ENCODE measurements at places on chromosomes 13 and 19.

DNA sequence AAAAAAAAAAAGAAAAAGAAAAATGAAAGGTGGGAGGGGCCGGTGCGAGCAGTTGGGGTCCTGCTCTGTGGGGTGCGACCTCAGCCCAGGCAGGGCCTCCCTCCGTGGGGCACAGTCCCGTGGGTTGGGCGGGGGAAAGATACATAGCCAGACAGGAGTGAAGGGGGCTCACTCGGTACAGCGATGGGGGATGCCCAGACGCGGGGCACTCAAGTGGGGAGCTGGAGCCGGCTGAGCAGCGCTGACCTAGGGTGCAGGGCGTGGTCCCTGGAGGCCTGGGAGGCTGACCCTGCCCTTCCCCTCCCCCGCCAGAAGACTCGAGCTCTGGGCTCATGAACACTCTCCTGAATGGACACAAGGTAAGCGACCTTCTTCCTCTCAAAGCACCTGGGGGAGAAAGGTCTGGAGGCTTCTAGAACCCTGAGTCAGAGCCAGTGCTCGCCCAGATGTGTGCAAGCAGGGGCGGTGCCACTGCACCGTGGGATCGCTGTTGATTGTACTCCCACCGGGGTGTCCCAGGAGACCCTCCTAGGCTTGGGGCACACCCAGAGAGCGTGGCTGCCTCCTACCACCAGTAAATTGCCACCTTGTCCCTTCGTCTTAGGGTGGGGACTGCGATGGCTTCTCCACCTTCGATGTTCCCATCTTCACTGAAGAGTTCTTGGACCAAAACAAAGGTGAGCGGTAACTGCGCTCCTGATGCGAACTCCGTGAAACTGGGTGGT is 3.4 kb downstream of the HMG20B start:
- DNase-seq, result no peak

- no peak for DNase-seq
Measured at GRCh38 chr19:19115954-19116353, 22.3 kb downstream of the TMEM161A start.

DNA sequence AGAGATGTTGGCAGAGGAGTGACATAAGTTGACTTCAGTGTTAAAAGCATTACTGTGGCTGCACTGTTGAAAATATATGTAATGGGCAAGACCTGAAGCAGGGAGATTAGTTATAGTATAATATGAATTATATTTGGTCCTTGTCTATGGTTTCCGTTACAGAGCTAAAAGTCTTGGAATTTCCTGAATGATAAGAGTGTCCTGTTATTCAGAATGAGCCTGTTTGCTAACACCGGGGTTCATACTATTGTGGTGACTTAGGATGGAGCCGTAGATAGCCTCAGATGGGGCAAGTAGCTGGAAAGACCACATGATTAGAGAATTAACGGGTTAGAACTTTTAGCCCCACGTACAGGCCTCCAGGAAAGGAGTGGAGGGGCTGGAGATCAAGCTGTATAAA is 5.7 kb downstream of the USPL1 start:
- no peak for DNase-seq

GRCh38 chr13:73079359-73079758 is 20.6 kb downstream of the KLF5 start:
- no peak for DNase-seq

DNA sequence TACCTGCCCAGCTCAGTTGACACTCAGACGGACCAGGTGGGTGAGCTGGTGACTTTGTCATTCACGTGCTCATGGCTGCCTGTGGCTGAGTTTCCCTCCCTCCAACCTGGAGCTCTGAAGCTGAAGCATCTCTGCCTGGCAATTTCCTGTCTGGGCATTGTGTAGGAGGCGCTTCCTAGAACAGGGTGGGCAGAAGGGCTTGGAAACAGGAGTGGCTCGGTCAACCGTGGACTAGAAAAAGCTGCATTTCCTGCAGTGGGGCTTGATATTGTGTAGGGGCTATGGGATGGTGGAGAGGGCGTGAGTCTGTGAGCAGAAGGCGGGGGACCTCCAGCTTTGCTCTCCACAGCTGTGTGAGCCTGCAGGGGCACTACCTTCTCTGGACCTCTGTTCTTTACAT is 278.3 kb downstream of the TEX29 start:
- DNase-seq, result no peak

- DNase-seq, result no peak
Measured at GRCh38 chr19:14649020-14649419, 25.6 kb downstream of the ADGRE3 start.

- no peak for DNase-seq
Measured at GRCh38 chr19:1093811-1094553, 1.2 kb downstream of the POLR2E start.

- no peak for DNase-seq
Measured at GRCh38 chr19:43519436-43520088, 7.4 kb downstream of the ETHE1 start.

DNA sequence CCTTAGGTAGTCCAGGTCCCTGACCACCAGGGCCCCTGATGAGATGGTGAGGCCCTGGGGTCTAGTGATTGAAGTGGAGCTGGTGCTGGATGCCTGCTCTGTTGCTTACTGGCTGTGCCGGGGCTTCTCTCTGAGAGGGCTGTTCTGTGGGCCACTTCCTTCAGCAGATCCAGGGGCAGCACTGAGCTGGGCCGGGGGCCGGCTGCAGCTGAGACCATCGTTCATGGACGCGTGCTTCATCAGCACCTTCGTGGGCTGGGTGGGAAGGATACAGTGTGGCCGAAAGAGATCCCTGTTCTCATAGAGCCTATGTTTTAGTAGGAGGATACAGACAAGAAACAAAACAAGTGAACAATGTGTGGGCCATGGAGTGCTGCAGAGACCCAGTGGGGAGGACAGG is 33.2 kb upstream of the TEX29 start:
- no peak for DNase-seq

DNA sequence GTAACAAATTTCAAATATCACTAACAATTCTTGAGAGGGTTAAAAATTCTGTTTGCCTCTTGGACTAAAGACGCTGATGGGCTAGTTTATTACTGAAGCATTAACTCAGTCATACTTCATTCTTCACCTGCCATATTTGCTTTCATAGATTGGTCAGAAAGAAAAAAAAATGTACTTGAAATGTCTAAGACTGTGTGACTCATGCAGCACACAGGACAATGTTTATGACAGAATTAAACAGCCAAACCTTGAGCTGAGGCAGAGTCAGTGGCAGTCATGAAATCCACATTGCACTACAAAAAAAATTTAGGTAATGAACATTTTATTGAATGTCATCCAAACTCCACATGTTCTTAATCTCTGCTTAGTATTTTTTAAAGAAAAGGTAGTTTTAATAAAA is 135.6 kb downstream of the PRR20E start:
- DNase-seq, result no peak

- no peak for DNase-seq
Measured at GRCh38 chr19:34109596-34109995, 62.7 kb upstream of the LSM14A start.

DNA sequence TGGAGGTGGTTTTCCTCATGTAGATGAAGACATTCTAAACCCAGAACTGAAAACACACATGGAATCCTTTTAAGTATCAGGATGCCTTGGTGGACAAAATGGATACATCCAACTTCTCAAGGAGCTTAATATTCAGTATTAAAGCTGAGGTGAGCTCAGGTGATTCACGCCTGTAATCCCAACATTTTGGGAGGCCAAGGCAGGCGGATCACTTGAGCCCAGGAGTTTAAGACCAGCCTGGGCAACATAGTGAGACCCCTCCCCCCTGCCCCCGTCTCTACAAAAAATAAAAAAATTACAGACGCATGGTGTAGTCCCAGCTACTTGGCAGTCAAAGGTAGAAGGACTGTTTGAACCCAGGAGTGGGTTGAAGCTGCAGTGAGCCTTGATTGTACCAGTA is 28.8 kb downstream of the DPRX start:
- DNase-seq, result no peak

DNA sequence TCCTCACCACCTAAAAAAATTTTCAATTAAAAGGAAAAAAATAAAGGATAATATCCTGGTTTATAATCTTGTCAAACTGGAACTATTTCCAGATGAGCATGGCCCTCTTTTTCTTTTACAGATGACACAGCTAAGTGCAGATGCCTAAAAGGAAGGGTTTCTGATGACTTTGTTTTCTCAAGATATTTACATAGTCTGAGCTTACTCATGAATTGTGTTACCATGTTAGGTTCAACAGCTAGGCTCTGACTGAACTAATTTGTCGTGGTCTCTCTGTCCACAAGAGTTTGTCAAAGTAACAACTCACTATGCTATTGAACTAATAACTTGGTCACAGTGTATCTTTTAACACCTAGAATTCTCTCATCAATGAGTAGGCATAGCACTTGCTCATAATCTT is 780.8 kb downstream of the GPC5 start:
- no peak for DNase-seq

- DNase-seq, result no peak
Measured at GRCh38 chr19:20279516-20279915, 112.5 kb downstream of the ZNF486 start.

DNA sequence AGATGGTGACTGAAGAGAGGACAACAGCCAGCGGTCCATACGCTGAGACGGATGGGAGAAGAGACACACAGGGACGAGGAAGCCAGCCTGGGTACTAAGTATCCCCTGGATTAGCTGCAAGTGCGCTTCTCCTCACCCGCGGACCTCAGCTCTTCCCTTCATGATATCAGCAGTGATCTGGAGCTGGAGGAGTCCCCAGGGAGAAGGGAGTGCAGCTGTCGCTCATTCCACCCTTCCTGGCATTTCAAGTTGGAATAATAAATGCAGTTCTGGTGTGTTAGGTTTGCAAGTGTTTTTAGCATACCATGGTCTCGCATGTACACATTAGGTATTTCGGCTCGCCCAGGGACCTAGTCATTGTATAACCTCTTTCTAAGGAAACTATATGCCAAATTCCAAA is 88.5 kb upstream of the C1QTNF9B start:
- DNase-seq, result no peak

GRCh38 chr19:40800339-40800996 is 1.5 kb downstream of the EGLN2 start:
- DNase-seq, result no peak

DNA sequence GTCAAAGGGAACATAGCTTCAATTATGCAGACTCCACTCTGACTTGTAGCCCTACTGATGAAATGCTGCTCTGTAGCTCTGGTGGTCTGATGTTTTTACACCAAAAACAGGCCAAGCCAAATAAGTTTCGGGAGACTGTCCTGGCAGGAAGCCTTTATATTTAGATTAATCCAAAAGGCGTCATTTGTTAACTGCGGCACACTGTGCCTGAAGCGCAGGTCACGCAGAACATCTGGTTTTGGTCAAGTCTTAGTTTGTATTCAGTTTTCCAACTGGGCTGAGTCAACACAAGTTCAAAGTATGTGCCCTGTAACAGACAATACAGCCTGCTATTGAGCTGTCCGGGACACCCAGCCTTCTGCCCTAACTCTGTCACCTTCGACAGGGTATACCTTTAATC is 154.6 kb upstream of the IPO5 start:
- no peak for DNase-seq

DNA sequence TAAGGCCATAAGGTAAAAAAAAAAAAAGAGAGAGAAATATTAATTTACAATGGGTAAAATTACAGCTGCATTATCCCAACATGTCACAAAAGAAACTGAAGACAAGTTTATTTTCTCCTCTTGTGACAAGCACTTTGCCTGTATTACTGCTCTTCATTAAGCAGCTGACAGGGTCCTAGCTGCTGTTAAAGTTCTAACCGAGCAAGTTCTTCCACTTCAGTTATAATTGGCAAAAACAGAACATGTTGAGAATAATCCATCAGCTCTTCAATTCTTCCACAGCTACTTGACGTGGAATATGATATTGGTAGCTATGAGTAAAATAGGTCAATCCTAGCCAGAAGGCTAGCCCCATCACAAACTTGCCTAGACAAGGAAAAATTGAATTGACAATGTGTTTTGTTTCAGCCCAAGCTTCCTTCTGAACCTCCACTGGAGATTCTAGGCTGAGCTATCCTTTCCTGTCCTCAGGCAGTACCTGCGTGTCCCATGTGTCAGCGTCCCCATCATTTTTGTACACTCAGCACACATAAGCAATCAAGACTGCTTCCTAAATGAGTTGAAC is 32.2 kb upstream of the DOCK9 start:
- DNase-seq, result no peak

DNA sequence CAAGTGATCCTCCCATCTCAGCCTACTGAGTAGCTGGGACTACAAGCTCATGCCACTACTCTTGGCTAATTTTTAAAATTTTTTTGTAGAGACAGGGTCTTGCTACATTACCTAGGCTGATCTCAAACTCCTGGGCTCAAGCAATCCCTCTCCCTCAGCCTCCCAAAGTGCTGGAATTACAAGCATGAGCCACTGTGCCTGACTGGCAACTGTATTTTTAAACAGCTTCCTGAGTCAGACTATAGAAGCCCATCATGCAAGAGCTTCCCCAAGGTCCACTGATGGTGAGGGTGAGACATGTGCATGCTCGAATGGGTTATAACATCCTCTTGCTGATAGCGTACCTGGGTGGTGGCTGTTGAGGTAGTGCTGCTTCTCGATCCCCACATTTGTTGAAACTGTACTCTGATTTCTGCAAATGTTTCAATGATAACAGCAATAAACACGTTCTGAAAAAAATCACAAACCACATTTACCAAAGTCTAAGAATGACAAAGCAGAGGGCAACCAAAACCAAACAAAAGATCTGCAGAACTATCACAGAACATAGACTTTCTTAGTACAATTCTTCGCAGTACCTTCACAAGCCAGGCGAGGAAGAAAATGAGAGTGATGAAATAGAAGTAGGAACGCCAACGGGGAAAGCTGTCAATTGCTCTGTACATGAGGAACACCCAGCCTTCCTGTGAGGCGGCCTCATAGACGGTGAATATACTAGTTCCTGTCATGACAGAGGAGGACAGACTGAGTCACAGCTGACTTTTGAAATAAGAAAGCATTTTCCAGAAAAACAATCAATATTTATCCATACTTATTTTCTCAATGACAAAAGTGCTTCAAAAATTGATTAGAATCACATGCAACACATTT is 124.4 kb downstream of the NALCN start:
- no peak for DNase-seq

DNA sequence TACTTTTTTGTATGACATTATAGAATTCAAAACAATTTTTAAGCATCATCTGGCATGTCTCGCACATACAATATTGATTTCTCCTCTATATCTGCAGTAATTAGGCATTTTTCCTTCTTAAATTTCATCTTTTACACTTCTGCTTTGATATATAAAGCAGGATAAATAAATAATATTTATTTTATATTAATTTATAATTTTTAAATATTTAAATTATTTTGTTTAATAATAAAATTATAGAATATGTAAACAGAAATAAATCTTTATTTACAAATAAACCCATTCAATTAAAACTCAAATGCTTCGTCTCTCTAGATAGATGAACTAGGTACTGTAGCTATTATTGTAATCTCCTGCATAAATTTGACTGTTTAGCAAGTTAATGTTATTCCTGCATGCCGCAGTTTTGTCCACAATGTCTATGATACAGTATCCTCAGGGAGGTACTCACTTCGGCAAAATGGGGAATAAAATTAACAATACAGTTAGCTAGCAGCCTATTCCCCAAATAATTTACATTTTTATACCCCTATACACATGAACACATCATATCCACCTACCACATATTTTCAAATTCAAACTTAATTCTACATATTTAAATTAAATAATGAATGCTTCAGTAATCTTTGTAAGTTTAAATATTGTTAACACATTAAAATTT is 473.6 kb upstream of the SLC10A2 start:
- DNase-seq, result no peak

GRCh38 chr13:30192320-30193093 is 114.8 kb downstream of the KATNAL1 start:
- DNase-seq, result no peak

Measured in thoracic aorta (tissue), 2 donors.